Astrocyte (in vitro differentiated cells and primary cell): ENCODE measurements at places on chromosomes 11 and 22. TPM values are rescaled to one million over a fixed set of nuclear protein-coding genes. Genes with fewer than 3 reads are reported as not detected.
A peak's percentile ranks its signal among the peaks of the same experiment; 100 is the strongest.

- H3K4me3 ChIP-seq: no peak overlapping the region
- H3K27ac ChIP-seq: no peak overlapping the region
- DNase-seq: no peak
Observed at GRCh38 chr11:104799251-104799650, 99.0 kb downstream of the CASP12 start.

DNA sequence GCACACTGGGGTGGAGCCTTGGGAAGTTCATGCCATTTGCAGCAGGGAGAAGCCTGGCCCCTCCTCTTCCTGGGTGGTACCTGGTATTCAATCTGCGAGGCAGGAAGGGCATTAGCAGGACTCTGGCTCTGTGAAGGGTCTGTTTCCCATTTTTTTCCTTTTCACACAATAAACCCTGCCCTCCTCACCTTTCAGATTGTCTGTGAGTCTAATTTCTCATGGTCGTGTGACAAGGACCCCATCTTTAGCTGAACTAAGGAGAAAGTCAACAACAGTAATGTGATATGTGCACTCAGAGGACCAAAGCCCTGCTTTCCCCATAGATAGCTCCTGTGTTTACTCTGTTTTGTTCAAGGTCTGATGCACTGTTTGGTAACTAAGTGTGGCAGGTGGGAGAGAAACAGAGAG lies 26.6 kb upstream of the CASP4 start:
- no peaks in the 10 kb centered on the region for H3K4me1 ChIP-seq
- H3K27ac ChIP-seq: no peak overlapping the region
- no peak overlapping the region for H3K4me3 ChIP-seq
- DNase-seq: no peak
- no peaks in the 10 kb centered on the region for H3K27me3 ChIP-seq
- no peaks in the 10 kb centered on the region for H3K36me3 ChIP-seq

DNA sequence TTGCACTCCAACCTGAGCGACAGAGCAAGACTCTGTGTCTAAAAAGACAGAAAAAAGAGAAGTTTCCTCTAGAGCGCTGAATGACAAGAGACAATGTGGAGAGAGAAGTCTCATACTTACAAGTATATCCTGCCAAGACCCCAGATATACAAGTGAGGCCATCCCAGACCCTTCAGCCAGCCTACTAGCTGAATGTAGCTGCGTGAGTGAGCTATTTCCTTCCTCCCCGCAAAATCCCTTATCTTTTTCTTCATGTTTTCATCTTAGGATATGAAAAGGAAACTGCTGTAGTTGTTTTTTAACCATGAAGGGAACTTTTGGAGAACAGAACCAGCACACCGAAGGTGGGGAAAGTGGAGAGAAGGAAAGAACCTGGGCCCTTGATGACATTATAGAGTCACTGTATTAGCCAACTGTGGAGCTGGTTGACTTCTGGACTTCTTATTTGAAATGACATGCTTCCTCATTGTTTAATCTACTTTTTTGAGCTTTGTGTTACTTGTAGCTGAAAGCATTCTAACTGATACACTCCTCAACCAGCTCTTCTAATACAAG lies 4.4 kb upstream of the DDX17 start:
- H3K4me3 ChIP-seq: no peak overlapping the region
- no peaks in the 10 kb centered on the region for H3K4me1 ChIP-seq
- no peaks in the 10 kb centered on the region for H3K27me3 ChIP-seq
- no peak for DNase-seq
- no peaks in the 10 kb centered on the region for H3K36me3 ChIP-seq

DNA sequence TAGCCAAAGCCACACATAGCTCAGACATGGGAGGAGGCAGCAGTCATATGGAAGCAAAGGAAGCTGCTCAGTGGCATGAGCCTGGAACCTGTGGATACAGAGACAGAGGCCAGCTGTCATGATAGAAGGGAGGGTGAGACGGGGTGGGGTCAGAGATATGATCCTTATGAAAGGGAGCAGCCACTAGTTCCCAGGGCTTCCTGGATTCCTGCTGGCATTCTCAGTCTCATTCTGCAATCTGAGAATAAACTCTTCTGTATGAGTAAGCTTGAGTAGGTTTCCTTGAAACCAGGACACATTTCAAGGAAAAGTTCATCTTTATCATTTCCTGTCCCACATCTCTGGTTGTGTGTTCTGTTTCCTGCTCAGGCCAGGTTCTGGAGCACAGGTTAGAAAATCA lies 220.2 kb upstream of the SNX19 start:
- no peak overlapping the region for H3K4me3 ChIP-seq
- peaks cover 7% of the 10 kb centered on the region for H3K4me1 ChIP-seq
- no peak overlapping the region for H3K27ac ChIP-seq
- no peaks in the 10 kb centered on the region for H3K36me3 ChIP-seq
- DNase-seq: peak; percentile 5

SLC22A8 gene
- total RNA-seq: not detected in 2 replicates

DNA sequence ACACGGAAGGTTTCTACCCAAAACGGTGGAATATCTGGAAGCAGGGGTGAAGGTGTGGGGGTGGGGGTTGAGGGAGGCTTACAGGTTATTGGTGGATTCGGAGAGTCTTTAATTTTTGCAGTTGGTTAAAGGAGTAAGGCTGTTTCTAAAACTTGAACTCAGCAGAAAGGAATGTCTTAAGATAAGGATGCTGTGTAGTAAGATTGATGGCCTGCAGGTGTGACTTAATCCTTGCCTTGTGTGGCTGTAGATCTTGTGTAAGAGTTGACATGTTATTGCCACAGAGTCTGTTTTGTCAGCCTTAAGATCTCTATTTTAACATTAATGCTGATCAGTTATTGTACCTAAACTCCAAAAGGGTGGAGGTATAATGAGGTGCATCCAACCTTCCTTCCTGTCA lies 16.4 kb upstream of the OR6M1 start:
- peak; percentile 18 for DNase-seq
- H3K27ac ChIP-seq: no peak overlapping the region
- H3K27me3 ChIP-seq: no peaks in the 10 kb centered on the region
- no peaks in the 10 kb centered on the region for H3K36me3 ChIP-seq

NNMT gene
- total RNA-seq: 394 and 527 TPM in 2 replicates

SLC6A5 gene
- not detected in 2 replicates for total RNA-seq

DNA sequence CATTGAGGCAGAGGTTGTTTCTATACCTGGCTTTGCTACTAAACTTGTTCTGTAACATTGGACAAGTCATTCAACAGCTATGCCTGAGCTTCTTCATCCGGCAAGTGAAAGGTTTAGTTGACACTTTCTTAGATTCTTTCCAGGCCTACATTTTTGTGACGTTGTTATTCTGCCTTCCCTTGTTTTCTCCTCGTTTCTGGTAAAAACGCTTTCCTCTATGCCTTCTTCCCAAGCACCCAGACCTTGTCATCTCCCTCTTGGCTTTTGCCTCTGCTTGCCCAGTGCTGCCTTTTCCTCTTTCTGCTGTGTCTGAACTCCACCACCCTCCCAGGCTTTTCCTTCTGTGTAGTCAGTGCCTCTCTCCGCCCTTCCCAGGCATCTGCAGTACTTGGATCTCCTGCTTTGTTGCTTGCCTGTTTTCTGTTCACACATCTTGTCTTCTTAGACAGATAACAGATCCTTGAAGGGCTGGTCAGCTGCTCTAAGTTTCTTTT lies 1.4 kb upstream of the AMOTL1 start:
- peaks cover 21% of the 10 kb centered on the region for H3K4me1 ChIP-seq
- H3K36me3 ChIP-seq: no peaks in the 10 kb centered on the region
- H3K27ac ChIP-seq: no peak overlapping the region
- no peak overlapping the region for H3K4me3 ChIP-seq
- no peak for DNase-seq

RIBC2 gene
- not detected in 2 replicates for total RNA-seq

GRCh38 chr22:30605449-30606110 lies 1.4 kb upstream of the TCN2 start:
- H3K4me1 ChIP-seq: peaks cover 24% of the 10 kb centered on the region
- no peak overlapping the region for H3K27ac ChIP-seq
- peak; percentile 10 for DNase-seq
- no peaks in the 10 kb centered on the region for H3K36me3 ChIP-seq

SCGB1A1 gene
- total RNA-seq: not detected in 2 replicates

KIF18A gene
- total RNA-seq: 2.5 and 3.8 TPM in 2 replicates

DNA sequence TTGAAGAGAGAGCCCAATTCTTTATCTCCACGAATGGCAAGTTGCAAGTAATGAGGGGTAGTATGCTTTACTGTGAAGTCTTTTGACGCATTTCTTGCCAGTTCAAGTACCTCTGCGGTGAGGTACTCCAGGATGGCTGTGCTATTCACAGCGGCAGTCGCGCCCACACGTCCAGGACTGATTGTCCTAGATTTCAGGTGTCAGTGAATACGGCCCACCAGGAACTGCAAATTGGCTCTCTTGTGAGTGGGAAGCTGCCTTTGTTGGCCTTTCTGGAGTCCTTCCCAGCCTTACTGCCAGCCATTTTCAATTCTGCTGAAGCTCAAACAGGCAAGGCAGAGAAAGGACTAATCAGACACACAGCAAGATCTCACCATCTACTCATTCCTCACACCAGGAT lies 8.5 kb downstream of the PPFIA1 start:
- no peak overlapping the region for H3K27ac ChIP-seq
- H3K27me3 ChIP-seq: no peaks in the 10 kb centered on the region
- no peak for DNase-seq
- peaks cover 14% of the 10 kb centered on the region for H3K4me1 ChIP-seq
- H3K36me3 ChIP-seq: peaks cover 19% of the 10 kb centered on the region
- H3K4me3 ChIP-seq: no peak overlapping the region

- no peak for DNase-seq
- no peaks in the 10 kb centered on the region for H3K36me3 ChIP-seq
- H3K4me1 ChIP-seq: no peaks in the 10 kb centered on the region
- no peak overlapping the region for H3K27ac ChIP-seq
- H3K27me3 ChIP-seq: no peaks in the 10 kb centered on the region
Observed at GRCh38 chr11:133529807-133530500, 2.3 kb downstream of the OPCML start.

GGTLC3 gene
- total RNA-seq: not detected in 2 replicates

DDTL gene
- 0.75 and 1.4 TPM in 2 replicates for total RNA-seq

- H3K4me3 ChIP-seq: no peak overlapping the region
- no peaks in the 10 kb centered on the region for H3K4me1 ChIP-seq
- no peaks in the 10 kb centered on the region for H3K36me3 ChIP-seq
Observed at GRCh38 chr11:81585390-81585933, 1148.2 kb downstream of the FAM181B start.

DNA sequence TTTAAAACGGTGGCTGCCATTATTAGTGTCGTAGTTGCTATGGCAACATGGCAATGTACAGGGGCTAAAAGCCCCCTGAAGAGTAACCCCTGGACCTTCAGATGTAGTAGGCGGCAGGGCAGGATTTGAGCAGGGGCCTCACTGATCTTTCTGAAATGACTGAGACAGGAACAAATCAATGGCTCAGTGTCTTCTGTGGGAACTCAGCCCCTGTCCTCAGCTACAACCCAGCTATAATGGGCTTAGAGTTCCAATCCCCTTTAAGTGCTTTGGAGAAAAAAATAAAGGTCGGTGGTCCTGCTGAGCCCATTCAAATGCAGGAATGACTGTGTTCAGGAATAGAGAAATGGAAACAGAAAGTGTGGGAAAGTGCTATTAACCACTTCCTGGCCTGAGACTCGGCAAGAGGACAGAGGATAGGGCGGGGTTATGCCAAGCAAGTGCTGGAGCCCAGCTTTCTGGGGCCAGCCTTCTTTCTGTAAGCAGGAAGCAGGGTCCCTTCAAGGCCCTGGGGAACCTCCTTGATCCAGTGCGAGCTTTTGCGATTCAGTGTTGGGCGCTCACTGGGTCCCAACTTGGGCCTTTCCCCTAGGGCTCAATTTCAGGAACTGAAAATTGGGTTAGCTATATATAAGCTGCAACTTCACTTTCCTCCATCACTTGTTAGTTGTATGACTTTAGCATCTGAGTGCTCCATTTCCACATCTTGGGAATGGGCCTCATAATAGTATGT lies 6.1 kb upstream of the CD82 start:
- no peak overlapping the region for H3K27ac ChIP-seq
- H3K4me3 ChIP-seq: no peak overlapping the region
- no peaks in the 10 kb centered on the region for H3K36me3 ChIP-seq

DNA sequence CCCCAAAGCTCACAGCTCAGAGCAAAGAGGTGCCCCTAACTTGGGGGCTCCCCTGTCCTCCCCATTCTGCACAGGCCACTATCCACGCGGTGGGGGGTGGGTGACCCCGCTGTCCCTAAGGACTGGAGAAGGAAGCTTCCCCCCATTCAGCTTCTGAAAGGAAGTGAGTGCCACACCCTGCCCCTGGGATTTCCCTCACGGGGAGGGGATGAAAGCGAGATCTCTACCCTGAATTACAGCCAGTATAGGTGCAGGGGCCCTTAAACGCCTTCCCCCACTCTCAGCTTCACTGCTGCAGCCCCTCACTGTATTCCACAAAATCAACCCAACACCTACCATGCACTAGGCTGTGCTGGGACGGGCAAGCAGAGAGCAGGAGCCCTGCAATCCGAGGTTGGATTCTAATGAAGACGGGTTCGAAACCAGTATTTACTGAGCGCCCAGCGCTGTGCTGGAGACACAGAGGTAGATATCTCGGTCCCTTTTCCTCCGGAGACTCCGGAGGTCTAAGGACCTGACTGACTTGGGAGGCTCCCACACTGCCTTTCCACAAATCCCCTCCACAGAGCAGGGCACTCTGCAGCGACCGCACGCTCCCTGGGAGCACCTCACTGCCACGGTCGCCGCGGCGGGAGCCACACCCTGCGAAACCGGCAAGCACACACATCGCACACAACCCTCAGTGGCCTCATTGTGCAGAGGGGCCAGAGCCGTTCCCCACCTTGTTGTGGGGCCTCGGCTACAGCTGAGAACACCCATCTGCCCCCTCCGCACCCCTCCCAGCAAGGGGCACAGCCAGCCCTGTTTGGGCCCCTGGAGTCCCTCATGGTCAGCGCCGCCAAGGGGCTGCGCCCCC lies 1.8 kb downstream of the AHNAK start:
- H3K36me3 ChIP-seq: no peaks in the 10 kb centered on the region
- no peaks in the 10 kb centered on the region for H3K27me3 ChIP-seq
- H3K4me1 ChIP-seq: peaks cover 61% of the 10 kb centered on the region

- no peaks in the 10 kb centered on the region for H3K27me3 ChIP-seq
- no peaks in the 10 kb centered on the region for H3K4me1 ChIP-seq
- H3K4me3 ChIP-seq: no peak overlapping the region
- H3K36me3 ChIP-seq: no peaks in the 10 kb centered on the region
Observed at GRCh38 chr11:16096336-16096735, 260.0 kb downstream of the SOX6 start.

- no peaks in the 10 kb centered on the region for H3K36me3 ChIP-seq
- no peak within 1 kb of the TSS for H3K27ac ChIP-seq
- DNase-seq: no peak
Observed at GRCh38 chr11:34620820-34621792, at the start of gene EHF. Gene EHF (plus strand): TSS chr11:34621093. CDS start chr11:34642631, 21,538 bp downstream.

SUSD2 gene
- total RNA-seq: 0.72 and 0.77 TPM in 2 replicates

AKIP1 gene
- 48.2 and 51.4 TPM in 2 replicates for total RNA-seq

GRCh38 chr11:58506935-58507334 lies 970 bp downstream of the OR5B21 start:
- H3K36me3 ChIP-seq: no peaks in the 10 kb centered on the region
- H3K27me3 ChIP-seq: no peaks in the 10 kb centered on the region
- DNase-seq: no peak
- H3K4me1 ChIP-seq: no peaks in the 10 kb centered on the region
- no peak overlapping the region for H3K27ac ChIP-seq

CASP1 gene
- 1.6 and 1.9 TPM in 2 replicates for total RNA-seq

MMP12 gene
- total RNA-seq: not detected in 2 replicates

GRCh38 chr11:56491270-56491669 lies at the start of gene OR5M8:
Gene OR5M8 (minus strand): TSS chr11:56491370. CDS start chr11:56491370, 0 bp downstream.
- no peak within 1 kb of the TSS for H3K4me3 ChIP-seq
- no peak within 1 kb of the TSS for H3K27ac ChIP-seq
- no peaks in the 10 kb centered on the region for H3K27me3 ChIP-seq
- H3K36me3 ChIP-seq: no peaks in the 10 kb centered on the region

LRRC51 gene
- total RNA-seq: 4.2 and 4.4 TPM in 2 replicates

ARSA gene
- 25.5 and 34.7 TPM in 2 replicates for total RNA-seq

WBP2NL gene
- not detected in 2 replicates for total RNA-seq
